ENCODE measurements at places on chromosomes 2 and 18.

GRCh38 chr2:209985874-209986273, 16.6 kb upstream of the RPE start:
- no peak for DNase-seq

DNA sequence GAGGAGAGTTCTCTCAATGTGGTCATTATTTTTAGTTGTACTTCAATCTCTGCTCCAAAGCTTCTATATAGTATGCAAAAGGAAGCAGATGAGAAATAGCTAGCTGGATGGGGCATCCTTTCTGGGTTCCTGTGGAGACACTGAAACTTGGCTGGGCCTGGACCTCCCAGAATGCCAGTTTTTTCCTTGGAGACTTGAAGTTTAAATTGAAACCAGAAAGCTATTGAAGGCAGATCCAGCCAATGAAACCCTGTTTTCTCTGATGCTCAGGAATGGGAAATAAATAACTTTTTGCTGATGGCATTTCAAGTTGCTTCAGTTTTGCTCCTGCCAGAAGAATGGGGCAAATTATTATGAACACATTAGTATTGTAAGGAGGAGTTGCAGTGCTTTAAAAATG, 2.9 kb downstream of the SETBP1 start:
- DNase-seq: no peak

DNA sequence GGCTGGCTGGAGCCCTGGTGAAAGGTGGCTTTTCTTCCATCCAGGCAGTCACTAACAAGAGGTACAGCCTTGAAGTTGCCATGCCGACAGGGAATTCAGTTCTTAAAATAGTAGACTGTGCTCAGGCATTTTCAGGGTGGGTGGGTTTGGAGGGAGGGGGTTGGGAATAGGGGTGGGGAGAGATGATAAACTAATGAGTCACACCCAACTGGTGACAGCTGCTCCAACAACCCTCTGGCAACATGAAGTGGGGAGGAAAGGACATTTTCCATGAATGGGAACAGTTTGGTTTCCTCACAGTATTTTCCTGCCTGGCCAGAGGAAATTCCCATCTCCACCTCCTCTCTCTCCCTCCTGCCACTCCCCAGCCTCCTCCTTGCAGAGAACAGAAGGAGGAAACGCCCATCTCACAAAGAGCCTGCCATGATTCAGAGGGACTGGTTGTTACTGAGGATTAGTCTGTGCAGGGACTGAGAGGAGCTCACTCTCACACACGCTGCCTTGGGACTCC, 113.0 kb upstream of the SLC1A4 start:
- no peak for DNase-seq

DNA sequence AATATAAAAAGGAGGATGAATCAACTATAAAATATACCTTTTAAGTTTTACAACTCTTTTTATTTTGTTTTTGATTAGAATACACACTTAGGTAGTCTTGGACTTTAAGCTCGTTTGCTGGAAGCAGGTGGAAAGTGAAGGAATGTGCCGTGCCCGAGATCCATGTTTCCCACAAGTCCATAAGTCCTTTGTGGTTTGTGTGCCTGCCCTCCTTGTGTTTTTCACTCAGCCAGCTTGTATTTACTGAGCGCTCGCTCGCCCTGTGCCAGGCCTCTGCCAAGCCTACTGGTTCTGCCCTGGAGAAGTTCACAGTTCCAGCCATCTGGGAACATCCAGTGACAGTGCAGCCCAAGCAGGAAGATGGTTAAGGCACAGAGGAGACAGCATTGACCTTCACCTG, 142.6 kb downstream of the MGAT5 start:
- peak; percentile 54 for DNase-seq

DNA sequence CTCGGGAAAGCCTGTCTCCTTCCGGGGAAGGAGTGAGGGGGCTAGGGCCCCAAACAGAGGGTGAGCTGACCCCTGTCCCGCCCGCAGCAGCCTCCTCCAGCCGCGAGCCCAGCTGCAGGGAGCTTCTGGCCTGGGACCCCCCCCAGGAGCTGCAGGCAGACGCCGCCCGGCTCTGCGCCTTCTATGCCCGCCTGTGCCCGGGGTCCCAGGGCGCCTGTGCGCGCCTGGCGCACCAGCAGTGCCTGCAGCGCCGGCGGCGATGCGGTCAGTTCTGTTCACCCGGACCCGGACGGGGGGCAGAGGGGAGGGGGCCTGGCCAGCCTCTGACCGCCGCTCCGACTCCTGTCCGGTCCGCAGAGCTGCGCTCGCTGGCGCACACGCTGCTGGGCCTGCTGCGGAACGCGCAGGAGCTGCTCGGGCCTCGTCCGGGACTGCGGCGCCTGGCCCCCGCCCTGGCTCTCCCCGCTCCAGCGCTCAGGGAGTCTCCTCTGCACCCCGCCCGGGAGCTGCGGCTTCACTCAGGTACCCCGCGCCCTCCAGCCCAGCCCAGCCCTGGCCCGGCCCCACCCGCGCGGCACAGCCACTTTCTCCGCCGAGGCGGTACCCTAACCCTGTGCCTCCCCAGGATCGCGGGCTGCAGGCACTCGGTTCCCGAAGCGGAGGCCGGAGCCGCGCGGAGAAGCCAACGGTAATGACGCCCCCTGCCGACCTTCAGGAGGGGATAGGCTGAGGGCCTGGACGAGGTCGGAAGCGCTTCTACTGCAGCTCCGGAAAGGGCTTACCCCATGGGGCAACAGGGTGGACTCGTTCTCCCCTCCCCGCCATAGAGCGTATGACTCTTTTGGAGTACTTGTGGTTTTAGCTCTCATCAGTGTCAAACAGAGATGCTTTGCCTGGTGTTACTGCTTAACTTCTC, 2.0 kb upstream of the CHRND start:
- peak; percentile 65 for DNase-seq

GRCh38 chr2:112290088-112290487, 14.7 kb downstream of the ZC3H6 start:
- DNase-seq: no peak

GRCh38 chr2:237859533-237860272, at the start of gene RAMP1:
TSS of gene RAMP1 (plus strand) at chr2:237859623. CDS start at chr2:237859676, 53 bp downstream.
- DNase-seq: no peak

GRCh38 chr2:190452433-190452832, 44.3 kb downstream of the MFSD6 start:
- no peak for DNase-seq

GRCh38 chr18:2555895-2556294, 15.4 kb downstream of the METTL4 start:
- DNase-seq: no peak

DNA sequence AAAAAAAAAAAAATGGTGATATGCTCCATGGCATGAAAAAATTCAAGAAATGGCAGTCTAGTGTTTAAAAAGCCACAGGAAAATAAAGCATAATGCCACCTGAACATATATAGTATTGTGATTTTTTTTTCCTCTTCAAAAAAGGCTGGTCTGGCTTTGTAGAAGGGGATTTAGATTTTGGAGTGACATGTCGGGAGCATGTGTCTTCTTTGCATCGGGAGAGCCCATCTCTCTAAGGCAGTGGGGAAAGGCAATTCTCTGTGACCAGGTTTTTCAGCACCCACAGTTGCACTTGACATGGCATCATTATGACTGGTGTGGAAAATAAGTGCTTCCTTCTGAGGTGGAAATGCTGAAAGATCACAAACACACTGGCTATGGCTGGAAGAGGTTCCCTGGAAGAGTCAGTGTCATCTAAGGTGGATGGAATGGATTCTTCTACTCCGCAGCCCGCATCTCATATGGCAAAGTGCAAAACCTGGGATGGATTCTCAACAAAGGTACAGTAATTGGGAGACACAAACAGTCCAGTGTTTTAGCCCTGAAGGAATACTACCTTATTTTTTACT, 172.5 kb downstream of the AGAP1 start:
- peak; percentile 77 for DNase-seq

DNA sequence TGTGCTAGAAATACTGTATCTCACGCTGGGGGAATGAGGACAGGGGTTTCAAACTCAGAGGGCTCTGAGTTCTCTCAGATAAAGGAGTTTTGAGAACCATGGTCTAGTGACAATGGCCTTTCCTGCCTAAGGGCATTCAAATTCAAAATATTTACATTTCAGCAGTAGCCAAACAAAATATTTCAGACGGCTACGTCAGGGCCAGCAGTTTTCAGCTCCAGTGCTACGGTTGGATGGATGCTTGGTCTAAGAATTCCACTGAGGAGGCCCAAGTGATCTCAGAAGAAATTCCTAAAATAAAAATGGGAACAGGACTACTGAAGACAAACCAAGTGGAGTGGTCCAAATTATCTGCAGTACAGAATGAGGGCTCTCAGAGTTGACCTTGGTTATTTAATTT, 41.1 kb upstream of the SCG2 start:
- DNase-seq: no peak

- no peak for DNase-seq
Observed at GRCh38 chr18:38007026-38007425, 441.4 kb upstream of the CELF4 start.

DNA sequence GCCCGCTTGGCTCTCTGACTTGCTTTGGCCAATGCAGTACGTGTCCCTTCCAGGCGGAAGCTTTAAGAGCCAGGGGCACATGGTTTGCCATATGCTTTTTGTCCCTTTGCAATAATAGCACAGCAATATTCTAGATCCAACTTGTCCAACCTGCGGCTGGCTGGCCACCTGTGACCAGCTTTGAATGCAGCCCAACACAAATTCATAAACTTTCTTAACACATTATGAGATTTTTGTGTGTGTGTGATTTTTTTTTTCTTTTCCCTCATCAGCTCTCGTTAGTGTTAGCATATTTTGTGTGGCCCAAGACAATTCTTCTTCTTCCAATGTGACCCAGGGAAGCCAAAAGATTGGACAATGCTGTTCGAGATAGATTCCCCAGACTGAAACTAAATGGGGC, 119.3 kb upstream of the SIX3 start:
- DNase-seq: no peak

DNA sequence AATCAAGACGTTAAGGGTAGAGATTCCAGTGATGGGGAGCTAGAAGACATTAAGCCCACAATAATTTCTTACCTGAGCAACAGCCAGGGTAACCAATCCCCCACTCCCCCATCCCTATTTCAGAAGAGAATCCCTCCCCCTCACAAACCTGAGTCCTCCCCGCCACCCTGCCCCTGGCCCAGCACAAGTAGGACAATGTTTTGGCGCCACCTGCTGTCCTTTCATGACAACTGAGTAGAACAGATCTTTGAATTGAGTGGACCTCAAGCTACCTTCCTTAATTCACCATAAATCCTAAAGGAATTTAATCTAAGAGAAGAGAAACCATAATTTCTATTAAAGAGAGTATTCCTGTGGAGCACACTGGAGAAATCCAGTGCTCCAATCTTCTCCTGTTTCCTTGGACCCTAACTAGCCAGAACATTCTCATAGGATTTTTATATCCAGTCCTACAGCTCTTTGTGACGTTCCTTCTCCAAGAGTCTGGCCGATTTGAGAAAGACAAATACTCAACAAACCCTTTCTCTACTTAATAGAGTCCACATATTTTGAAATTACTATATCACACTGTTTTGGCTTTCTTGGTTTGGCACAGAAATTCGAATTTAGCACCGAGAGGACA, 41.1 kb downstream of the NHEJ1 start:
- peak; percentile 62 for DNase-seq

Data from HepG2 (cell line).